RPMI8226 (cell line): ENCODE measurements at places on chromosomes 12 and 14.

DNA sequence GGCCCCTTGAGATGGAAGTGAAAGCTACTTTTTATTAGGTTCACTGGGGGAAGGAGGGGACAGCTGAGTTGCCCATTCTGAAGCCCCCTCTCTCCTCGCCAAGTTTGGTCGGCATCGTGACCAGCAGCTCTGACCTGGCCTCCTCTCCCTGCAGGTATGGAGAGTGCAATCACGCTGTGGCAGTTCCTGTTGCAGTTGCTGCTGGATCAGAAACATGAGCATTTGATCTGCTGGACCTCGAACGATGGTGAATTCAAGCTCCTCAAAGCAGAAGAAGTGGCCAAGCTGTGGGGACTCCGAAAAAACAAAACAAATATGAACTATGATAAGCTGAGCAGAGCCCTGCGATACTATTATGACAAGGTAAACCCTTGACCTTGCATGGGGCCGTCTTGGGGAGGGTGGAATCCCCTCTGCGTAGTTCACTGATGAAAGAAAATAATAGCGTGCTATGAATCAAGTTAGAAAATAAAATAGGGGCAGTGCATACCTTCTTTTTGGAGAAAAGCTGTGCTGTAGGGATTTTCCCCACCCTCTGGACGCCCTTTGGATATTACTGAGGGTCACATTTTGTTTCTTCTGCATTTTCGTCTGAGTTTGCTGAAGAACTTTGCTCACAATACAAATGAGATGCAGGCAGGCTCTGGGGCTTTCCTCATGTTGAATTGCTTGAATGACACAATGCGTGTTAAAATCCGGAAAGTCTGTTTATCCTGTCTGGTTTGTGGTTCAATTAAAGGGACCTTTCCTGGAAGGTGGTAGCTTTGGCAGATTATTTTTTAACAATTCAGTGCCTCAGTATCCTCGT lies 29.4 kb downstream of the ELK3 start:
- no peak for DNase-seq

- DNase-seq = peak; percentile 99
Measured at GRCh38 chr12:20629414-20630156, 65.5 kb upstream of the SLCO1C1 start.

DNA sequence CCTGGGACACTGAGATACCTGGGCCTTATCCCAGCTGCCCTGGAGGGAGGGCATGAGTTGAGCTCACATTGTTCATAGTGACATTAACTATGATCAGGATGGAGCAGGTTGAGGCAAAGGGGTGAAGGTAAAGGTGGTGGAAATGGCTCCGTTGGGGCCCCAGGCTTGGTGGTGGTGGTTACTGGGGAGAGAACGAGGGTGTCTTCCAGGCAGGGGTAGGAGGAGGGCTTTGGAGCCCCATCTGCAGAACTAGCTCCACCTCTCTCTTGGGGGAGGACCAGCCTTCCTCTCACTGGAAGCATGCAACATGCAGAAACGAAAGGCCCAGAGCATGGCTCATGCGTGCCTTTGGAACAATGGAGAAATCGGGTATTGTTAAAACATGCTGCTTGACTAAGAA lies 217.0 kb downstream of the SLC41A2 start:
- no peak for DNase-seq

DNA sequence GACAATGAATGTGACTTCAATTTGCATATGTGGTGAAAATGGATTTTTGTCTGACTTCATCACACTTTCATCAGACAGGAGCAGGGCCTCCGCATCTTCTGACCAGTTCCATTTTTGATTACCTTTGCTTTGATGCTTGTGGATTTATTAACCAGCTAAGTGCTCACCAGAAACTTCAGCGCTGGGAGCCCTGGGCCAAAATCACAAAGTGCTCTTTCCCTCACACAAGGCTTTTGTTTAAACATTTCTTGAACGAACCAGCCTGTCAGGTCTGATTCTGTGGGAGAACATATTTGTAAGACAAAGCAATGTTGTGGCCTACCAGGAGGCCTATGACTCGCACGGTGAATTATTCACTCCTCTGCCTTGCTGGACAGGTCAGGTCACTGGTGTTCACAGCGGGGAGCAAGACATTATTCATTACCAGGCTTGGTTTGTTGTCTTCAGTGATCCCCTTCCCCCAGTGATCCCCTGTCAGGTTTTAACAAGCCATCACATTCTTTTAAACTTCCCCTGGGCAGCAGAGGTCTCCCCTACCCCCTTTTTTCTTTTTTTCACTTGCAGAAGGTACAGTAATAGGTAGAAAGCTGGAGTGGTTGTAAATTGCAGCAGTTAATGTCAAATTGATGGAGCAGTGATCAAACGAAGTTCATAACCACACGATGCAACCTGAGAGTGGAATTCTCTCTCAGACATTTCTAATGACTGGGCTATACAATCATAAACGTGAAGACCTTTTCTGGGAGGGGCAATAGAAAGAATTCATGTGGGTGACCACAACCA lies 167.5 kb upstream of the PRICKLE1 start:
- DNase-seq = no peak

- no peak for DNase-seq
Measured at GRCh38 chr12:15208871-15209656, 12.2 kb downstream of the RERG start.

DNA sequence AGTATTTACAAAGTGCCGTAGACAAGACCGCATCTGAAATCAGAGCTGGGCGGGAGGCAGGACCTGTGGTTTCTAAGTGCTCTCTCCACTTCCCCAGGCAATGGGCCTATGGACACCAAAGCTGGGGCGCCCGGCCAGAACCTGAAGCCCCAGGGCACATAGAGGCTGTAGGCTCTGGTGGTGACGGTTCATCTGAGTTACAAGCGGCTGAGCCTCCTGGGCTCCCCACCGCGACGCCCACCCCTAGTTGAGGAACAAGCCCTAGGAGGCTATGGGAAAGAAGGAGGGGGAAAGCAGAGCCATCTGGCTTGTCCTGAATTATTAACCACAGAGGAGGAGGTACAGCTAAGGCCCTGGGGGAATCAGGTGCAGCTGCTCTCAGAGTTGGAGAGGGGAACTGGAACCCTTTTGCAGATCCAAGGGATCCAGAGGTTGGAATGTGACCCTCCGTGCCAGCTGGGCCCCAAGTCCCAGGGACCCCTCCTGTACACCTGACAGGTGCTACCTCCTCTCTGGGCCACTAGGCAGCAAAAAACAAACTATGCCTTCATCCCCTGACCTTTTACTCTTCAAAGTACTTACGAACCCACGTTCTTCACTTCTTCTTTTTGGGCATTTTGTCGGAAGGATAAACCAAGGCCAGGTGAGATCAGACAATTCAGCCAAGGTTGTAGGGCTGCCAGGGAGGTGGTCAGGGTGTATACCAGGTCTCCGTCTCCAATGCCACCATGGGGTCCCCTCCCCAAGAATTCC lies 77.2 kb downstream of the ARL6IP4 start:
- DNase-seq = peak; percentile 95

DNA sequence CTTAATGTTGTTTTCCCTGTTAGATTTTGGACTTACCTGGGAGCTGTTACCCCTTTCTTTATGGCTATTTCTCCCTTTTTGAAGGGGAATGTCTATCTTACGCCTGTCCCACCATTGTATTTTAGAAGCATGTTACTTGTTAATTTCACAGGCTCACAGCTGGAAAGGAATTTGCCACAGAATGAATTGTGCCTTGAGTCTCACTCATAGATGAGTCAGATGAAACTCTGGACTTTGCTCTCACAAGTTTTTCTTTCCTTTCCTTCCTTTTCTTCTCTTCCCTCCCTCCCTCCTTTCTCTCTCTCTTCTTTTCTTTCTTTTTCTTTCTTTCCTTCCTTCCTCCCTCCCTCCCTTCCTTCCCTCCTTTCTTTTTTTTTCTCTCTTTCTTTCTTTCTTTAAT lies 9.3 kb upstream of the ATF7IP start:
- DNase-seq = no peak

- DNase-seq = no peak
Measured at GRCh38 chr14:81871706-81872105, 338.1 kb upstream of the SEL1L start.

DNA sequence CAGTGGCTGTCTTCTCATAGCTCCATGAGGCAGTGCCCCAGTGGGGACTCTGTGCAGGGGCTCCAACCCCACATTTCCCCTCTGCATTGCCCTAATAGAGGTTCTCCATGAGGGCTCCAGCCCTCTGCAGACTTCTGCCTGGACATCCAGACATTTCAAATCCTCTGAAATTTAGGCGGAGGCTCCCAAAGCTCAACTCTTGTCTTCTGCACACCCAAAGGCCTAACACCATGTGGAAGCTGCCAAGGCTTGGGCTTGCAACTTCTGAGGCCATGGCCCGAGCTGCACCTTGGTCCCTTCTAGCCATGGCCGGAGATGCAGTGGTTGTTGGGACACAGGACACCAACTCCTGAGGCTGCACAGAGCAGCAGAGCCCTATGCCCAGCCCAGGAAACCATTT lies 20.5 kb upstream of the PPP2R5C start:
- no peak for DNase-seq

DNA sequence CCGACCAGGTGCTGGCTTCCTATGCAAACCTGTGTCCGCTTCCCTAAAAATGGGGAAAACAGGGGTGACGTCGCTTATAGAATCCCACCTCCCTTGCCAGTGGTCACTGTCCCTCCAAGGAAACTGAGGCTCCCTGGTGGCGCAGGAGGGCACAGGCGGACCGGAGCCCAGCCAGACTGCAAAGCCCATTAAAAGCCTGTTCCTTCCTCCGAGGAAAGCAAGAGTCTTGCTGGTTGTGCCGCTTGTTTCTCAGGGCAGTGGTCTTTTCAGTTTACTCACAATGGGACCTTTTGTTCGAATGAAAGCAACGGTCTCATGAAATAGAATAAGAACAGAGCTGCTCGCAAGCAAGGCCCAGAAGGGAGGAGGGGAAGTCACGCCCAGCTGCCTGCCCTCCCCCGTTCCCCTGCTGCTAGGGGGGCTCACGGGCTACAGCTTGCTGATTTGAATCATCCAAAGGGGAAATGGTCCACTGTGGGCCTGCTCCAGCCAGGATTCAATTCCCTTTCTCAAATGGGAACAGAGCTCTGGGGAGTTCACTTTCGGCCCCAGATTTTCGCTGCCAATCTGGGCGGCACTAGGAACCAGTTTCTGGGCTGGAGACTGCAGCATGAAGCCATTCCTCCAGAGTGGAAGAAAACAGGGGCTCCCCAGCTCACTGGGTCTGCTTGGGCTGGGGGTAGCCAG lies 4.6 kb upstream of the SELPLG start:
- no peak for DNase-seq
